ENCODE measurements at places on chromosomes 11 and 22.
A peak's percentile ranks its signal among the peaks of the same experiment; 100 is the strongest.

- DNase-seq = peak; percentile 52
Observed at GRCh38 chr11:46295312-46296058, 18.0 kb downstream of the CREB3L1 start.

DNA sequence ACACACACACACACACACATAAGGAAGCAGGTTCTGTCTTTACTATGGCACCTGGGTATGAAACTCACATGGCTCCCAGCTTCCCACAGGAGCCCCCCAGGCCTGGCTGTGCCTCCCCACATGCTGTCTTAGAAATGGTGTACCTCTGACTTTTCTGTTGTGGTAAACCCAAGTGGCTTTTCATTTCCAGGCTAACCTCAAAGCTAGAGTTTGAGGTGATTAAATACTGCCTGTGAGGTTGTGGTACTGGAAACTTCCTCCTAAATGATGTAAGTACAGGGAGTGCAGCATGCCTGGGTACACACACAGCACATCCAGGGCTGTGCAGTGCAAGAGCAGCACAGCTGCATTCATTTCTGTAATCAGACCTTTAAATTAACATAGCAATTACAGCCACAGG lies 34.4 kb downstream of the ME3 start:
- peak; percentile 71 for DNase-seq

- no peak for DNase-seq
Observed at GRCh38 chr11:130602641-130603334, 154.3 kb downstream of the ADAMTS15 start.

DNA sequence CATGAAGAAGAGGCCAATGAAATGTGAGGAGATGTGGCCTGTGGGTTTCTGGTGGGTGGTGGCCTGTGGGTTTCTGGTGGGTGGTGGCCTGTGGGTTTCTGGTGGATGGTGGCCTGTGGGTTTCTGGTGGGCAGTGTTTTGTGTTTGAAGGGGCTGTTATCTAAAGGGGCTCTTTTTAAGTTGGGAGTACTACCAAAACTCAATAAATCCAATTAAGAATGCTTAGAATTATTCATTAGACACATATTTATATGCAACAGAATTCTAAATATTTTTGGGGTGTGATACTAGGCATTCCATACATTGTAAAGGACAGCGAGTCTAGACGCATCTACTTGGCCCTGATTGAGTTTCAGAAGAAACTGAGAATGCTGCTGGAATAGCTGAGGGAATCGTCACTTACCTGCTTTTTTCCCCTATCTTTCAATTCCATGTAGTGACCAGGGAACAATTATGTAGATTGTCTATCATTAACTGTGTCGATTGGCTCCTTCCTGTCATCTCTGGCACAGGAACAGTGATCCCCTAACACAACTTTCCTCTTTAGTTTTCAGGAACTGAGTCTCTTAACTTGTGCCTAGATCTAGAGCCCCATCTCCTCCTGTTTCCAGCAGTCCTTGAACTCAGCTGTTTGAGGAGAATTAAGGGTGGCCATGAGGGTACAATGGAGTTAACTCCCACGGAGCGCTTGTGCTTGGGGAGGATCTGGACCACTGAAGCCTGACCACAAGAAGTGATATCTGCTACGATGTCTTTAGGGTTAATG lies 37.3 kb upstream of the TOP3B start:
- no peak for DNase-seq

GRCh38 chr22:35634015-35634414 lies 14.2 kb upstream of the APOL6 start:
- no peak for DNase-seq

DNA sequence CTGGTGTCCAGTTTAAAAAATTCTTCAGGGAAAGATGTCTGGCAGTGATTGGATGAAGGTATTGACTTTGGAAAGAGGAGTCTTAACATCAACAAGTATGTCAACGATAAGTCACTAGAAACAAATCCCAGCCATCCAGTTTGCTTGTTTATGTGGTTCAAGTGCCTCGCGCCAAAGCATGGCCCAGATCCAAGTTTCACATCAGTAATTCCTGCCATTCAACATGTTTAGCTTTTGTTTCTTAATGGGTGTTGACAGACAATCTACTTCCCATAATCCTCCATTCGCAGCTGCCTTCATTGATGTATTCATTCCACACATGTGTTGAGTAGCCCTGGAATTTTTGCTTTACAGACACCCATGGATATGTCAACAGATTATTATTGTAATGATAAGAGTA lies 77.8 kb downstream of the UBASH3B start:
- DNase-seq = no peak

DNA sequence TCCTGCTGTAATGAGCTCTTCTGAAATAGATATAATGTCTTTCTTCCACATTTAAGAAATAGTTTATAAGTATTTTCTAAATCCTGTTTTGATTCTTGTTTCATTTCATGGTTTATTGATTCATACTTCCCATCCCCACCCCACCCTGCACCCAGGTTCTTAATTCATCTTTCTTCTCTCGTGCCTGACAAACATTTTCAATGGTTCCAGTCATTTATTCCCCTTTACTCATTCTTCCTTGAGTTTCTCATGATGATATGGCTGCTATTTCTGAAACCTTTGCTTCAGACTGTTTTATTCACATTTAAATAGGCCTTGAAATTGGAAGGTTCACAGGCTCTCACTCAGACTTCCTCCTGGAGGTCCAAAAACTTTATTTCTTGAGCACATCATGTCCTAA lies 142.9 kb downstream of the SPON1 start:
- DNase-seq = no peak

DNA sequence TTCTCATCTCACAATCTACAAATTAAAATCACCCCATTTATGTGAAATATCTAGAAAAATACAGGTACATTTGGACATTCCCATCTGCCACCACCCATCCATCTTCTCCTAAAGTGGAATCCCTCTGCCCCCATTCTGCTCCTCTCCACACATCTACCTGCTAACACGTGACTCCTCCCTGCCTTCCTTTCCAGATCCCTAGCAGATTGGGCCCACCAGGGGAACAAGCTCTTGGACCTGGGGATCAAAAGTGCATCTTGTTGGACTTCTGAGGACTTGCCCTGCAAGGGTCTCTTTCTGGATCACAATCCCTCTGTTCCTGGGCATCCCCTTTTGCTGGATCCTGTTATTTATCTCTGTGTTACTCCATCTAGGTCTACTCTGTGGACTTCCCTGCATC lies 107.6 kb downstream of the ZNF280B start:
- no peak for DNase-seq

GRCh38 chr22:26170795-26171580 lies 1.7 kb downstream of the SEZ6L start:
- no peak for DNase-seq

DNA sequence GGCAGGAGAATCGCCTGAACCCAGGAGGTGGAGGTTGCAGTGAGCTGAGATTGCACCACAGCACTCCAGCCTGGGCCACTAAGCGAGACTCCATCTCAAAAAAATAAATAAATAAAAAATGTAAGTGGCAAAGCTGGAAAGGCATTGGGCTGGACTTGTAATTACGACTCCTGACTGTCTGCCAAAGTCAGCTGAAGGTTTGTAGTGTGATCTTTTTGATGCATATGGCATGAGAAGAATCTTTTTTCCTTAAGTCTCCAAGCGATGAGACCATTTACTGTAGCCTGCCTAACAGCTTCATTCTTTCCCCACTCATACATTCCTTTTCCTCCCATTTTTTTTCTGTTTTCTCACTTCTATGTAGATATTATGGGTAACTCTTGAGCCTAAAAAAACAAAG lies 24.8 kb downstream of the CTNND1 start:
- no peak for DNase-seq

DNA sequence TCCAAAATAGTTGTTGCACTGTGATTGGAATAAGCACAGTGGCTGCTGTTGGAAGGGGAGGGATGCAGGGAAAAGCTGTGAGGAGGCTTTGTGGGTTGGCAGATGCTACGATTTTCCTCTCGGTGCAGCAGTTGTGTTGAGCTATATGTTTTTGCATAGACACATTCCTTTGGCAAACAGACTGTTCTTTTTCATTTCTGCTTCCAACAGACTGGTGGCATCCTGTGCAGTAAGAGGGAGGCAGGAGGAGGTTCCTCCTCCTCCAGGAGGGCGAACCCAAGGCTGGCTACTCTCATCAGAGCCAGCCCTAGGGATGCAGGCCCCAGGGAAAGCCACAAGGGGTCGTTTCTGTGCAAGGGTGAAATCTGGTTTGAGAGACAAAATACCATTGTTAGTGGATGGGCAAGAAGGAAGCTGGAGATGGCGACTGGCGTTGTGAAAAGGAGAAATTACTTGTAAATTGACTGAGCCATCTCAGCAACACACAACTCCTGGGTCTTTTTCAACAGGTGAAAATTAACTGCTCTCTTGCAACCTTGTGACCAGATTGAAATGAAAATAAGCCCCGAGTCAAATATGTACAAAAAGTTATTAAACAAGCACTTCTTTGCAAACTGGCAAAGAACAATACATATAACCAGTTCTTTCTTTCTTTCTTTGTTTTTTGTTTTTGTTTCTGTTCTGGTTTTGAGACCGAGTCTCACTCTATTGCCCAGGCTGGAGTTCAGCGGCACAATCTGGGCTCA lies 26.5 kb upstream of the UBASH3B start:
- DNase-seq = peak; percentile 60
